ENCODE measurements at places on chromosomes 11 and 22.

DNA sequence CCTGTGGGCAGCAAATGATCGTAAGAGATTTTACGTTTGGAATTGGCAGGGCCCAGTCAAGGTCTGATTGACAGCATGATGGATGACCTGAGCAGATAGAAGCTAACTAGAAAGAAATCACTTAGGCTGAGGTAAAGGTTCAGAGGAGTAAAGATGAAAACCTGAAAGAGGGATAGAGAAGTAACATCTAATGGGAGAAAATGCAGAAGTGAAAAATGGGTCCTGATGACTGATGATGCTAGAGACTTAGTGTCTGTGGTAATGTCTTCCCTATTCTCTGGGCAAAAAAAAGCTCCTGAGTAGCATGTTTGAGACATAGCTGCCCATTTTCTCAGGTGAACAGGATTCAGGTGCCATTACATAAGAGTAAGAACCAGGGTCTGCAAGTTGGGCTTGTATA is 628.8 kb upstream of the ANO5 start:
- DNase-seq: no peak

DNA sequence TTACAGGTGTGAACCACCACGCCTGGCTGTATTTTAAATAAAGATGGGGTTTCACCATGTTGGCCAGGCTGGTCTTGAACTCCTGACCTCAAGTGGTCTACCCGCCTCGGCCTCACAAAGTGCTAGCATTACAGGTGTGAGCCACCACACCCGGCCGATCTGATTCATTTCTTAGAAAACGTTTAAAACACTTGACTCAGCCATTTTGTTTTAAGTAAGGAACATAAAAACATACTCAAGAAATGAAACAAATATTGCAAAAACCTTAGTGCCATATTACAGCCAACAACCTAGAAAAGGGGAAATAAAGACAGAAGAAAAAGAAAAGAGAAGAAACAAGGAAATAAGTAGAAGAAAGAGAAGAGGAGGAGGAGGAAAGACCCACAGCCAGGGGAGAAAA is 17.4 kb downstream of the LRFN4 start:
- DNase-seq: no peak

DNA sequence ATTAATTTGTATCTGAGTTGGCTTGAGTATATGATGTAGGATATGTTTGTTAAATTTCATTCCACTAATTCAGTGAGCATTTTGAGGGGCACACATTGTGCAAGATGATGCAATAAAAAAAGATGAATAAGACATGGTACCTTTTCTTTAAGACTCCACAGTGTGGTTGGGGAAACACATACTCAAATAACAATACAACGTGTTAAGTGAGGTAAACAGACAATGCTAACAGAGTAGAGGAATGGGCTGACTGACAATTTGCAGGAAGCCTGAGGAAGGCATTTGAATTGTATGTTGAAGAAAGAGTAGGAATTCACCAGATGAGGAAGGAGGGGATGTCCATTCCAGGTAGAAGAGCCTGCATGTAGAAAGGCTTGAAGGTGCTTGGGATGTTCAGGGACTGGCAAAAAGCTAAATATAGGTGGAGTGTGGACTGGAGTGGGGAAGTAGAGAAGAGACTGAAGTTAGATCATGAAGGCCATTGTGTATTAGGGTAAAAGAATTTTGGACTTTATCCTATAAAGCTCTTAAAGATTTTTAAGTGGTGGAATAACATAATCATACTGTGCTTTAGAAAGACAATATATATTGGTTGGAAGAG is 6.8 kb downstream of the RNF169 start:
- no peak for DNase-seq

GRCh38 chr11:60870276-60870675 is 2.9 kb downstream of the ZP1 start:
- DNase-seq: no peak

GRCh38 chr11:18313965-18314763 is 7.8 kb downstream of the HPS5 start:
- DNase-seq: no peak

- DNase-seq: no peak
Observed at GRCh38 chr11:130442737-130443136, 5.7 kb upstream of the ADAMTS15 start.

DNA sequence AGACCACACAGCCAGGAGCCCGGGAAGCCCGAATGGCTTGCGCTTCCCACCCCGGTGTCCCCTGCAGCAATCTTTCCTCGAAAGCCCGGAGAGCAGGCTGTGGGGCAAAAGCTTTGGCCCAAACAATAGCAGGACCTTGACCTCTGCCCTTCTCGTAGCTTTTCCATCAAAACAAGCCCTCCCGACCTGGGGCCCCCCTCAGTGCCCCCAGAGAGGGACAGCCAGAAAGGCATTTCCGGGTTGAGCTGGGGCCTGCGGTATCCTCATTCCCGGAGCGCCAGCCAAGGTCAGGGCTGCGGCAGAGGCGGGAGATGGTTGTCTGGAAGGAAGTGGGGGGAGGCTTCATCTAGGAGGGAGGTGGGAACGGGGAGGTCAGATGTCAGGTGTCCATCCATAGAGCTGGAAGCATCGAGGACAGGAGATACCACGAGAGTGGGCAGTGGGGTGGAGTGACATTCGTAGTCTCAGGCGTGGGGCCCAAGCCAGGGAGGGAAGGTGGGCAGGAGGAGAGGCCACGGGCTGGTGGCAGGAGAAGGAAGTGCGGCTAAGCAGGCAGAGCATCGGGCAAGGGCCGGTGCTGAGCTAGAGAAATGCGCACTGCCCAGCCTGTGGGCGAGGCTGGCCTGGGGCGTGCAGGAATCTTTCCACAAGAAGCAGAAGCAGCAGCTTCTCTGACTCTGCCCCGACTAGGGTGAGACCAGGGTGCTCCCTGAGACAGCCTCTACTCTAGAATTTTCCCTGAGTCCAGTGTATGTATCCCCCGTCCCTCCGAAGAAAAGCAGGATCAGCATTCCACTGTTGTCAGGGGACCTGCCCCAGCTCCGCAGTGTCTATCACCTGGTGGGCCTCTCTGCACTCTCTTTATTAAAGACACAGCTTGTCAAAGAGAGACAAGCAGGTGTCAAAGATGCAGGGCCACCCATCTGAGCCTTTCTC is 14.3 kb downstream of the PDGFB start:
- no peak for DNase-seq

GRCh38 chr11:43164831-43165230 is 147.0 kb upstream of the API5 start:
- DNase-seq: no peak

GRCh38 chr11:76159983-76160661 is 46.2 kb downstream of the WNT11 start:
- DNase-seq: no peak

GRCh38 chr22:33687464-33687863 is 232.8 kb downstream of the LARGE1 start:
- no peak for DNase-seq

GRCh38 chr11:123729602-123730001 is 11.9 kb downstream of the ZNF202 start:
- DNase-seq: no peak

- DNase-seq: no peak
Observed at GRCh38 chr11:70290361-70291065, 20.0 kb downstream of the PPFIA1 start.

DNA sequence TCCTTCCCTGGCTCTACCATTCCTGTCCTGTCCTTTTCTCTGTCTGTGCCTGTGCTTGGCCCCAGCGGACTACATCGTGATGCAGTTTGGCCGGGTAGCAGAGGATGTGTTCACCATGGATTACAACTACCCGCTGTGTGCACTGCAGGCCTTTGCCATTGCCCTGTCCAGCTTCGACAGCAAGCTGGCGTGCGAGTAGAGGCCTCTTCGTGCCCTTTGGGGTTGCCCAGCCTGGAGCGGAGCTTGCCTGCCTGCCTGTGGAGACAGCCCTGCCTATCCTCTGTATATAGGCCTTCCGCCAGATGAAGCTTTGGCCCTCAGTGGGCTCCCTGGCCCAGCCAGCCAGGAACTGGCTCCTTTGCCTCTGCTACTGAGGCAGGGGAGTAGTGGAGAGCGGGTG is 20.4 kb downstream of the TUB start:
- DNase-seq: no peak

DNA sequence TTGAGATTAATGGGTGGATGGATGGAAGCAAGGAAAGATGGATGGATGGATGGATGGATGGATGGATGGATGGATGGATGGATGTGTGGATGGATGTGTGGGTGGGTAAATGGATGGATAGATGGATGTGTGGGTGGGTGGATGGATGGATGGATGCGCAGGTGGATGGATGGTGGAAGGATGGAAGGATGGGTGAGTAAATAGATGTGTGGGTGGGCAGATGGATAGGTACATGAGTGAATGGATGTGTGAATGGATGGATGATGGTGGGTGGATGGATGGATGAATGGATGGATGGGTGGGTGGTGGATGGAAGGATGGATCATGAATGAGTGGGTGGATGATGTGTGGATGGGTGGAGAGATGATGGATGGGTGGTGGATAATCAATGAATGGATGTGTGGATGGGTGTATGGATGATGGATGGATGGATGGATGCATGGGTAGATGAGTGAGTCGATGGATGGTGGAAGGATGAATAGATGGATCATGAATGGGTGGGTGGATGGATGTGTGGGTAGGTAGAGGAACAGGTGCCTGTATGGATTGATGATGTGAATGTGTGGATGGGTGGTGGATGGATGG is 375.2 kb downstream of the BRD1 start:
- DNase-seq: no peak

DNA sequence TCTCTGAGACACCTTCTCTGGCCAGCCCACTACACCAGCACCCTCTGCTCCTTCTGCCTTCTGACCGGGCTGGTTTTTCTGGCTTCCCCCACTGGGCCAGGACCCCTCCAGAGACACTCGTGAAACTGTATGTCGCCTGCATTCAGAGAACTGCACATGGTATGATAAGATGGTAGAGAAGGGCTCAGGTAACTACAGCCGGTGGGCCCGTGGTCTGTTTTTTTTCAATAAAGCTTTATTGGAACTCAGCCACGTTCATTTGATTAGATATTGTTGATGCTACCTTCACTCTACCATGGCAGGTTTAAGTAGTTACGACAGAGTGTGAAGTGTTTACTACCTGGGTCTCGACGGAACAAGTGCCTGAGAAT is 514.0 kb downstream of the TBC1D22A start:
- DNase-seq: no peak

DNA sequence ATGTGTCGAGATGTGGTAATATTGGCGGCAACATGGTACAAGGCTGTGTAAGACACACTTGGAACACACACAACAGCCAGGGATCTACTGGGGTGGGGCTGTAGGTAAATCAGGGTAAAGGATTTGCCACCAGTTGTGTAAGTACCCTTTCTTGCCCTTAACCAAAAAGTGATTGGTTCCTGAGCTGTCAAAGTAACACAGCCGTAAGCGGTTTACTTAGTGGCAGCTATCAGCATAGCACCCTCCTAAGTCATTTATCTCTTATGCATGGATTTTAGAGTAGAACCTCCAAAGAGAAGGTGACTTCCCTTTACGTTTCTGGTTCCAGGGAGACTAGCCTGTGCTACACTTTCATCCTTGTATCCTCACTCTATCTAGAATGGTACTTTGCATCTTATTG is 57.2 kb downstream of the SPECC1L start:
- DNase-seq: no peak

GRCh38 chr11:28833169-28833568 is 725.0 kb downstream of the METTL15 start:
- no peak for DNase-seq

GRCh38 chr11:86488553-86488952 is 113.9 kb downstream of the CCDC81 start:
- DNase-seq: peak; percentile 39

DNA sequence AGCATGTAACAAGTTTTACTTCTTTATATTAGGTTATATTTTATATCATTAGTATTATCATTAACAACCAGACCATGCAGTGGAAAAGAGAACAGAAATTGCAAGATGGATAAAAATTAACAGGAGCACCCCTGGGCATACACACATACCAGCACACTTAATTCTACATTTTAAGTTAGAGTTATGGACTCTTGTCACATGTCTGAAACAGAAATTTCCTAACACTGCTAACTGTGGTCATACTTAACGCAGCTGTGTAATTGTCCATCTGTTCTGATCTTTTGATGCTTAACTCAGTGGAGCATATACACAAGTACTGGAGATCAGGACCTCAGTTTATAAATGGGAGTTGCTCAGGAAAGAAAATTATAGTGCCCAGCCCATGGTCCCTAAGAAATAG is 358 bp downstream of the OR52H1 start:
- DNase-seq: no peak

DNA sequence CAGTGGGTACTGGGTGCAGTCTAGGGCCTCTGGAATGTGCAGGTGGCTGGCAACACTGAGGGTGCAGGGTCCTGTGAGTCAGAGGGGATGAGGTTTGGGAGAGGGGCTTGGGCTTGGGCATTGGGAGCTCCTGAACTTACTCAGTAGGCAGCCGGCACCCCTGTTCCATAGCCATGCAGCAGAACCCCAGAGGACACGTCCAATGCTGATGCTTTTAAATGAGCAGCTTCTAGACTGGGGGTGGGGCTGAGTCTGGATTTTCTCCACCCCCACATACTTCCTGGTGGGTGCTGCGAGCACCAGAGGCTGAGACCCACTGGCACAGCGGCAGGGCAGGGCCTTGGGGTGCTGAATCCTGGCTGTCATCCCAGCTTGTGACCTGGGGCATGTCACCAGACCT is 71.4 kb downstream of the ARHGAP8 start:
- DNase-seq: no peak

- DNase-seq: no peak
Observed at GRCh38 chr22:24576778-24577177, 16.1 kb downstream of the LRRC75B start.

GRCh38 chr11:120515186-120515723 is 3.7 kb downstream of the GRIK4 start:
- no peak for DNase-seq

DNA sequence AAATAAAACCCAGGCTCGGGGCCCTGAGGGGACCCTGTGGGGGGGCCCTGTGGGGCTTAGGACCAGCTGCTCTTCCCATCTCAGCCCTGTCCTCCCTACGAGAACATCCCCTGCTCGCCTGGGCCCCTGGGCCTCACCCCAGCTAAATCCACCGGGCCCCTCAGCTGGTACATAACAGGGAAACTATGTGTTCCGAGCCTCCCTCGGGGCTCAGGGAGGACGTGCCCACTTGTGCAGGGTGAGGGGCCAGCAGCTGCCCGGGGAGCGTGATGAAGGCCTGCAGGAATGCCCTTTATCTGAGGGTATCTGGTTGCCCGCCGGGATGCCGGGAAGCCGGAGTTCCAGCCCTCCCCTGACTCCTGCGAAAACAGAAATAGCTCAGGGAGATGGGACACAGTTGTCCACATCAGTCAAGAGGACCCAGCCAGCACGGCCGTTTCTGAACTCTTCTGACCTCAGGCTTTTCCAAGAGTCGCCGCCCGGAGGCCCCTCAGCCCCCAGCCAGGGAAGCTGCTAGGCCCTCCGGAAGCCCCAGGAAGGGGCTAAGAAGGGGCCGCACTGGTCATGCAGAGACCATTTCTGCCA is 20.6 kb downstream of the MRPL23 start:
- no peak for DNase-seq
